ENCODE measurements at places on chromosomes 4 and X.

- no peak for DNase-seq
Measured at GRCh38 chrX:152915541-152916241, 17.8 kb downstream of the ZNF185 start.

DNA sequence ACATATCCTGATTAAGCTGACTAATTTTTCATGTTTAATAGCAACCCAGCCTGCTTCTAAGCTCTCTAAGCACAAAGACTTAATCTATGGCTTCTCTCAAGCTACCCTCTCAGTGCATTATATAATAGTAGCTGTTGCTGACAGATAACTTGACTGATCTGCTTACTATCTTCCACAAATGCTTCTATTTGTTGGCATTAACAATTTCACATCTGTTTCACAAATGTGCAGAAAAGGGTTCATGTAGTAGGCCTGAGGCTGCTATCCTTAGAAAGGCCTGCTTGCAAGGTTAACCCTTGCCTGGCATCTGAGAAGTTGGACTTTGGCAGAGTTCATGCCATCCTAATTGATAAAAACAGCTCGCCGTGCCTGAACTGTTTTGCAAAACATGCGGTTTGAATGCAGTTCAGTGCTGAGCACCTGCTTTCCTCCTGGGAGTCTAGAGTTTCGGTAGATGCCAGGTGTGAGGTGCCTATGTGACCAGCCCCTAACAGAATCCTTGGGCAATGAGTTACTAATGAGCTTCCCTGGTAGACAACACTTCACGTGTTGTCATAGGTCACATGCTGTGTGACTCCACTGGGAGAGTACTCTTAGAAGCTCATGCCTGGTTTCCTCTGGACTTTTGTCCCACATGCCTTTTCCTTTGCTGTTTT is 68.4 kb downstream of the NSG1 start:
- no peak for DNase-seq

DNA sequence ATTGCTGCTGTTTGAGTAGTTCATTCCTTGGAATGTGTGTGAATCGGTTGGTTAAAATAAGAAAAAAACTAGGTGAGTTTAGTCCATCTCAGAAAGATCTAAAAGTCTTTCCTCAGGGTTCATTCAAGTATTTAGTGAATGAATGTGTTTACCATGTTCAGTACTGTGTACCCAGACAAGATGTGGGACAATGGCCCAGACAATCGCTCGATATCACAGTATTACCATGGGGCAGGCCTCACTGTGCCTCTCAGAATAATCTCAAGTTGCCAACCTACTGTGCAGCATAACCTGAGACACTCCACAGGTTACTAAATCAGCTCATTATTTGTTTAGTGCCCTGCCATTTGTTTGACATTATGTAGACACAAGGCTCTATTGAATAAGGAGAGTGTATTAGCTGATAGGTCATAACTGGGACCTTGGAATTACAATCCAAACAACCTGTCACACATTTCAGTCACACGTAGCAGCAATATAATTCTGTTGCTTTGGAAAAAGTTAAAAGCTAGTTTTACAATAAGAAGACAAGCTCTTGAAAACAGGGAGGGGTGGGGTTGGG is 24.9 kb upstream of the AMOT start:
- DNase-seq, result no peak

- no peak for DNase-seq
Measured at GRCh38 chr4:47010347-47010911, 17.0 kb upstream of the GABRA4 start.

- DNase-seq, result no peak
Measured at GRCh38 chr4:54661686-54662085, 3.9 kb downstream of the KIT start.

DNA sequence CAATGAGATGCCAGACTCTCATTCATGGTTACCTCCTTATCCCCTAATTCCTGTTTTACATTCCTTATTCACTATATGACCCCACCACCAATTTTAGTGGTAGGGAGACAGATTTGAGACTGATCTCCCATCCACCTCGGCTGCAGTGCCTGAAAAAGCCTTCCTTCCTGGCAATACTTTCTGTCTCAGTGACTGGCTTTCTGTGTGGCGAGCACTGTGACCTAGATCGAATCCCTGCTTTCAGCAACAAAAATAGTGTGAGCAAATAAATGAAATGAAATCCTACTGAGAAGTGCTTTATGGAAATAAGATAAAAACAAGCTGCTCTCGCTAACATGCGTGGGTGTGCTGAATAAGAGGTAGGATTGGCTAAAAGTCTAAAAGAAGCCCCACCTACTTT is 165.3 kb downstream of the GPM6A start:
- DNase-seq, result no peak

GRCh38 chr4:186701273-186701672 is 22.4 kb downstream of the FAT1 start:
- no peak for DNase-seq

- DNase-seq, result no peak
Measured at GRCh38 chrX:9310616-9311015, 154.2 kb upstream of the TBL1X start.

GRCh38 chrX:23756165-23756564 is 13.1 kb upstream of the ACOT9 start:
- DNase-seq, result no peak

DNA sequence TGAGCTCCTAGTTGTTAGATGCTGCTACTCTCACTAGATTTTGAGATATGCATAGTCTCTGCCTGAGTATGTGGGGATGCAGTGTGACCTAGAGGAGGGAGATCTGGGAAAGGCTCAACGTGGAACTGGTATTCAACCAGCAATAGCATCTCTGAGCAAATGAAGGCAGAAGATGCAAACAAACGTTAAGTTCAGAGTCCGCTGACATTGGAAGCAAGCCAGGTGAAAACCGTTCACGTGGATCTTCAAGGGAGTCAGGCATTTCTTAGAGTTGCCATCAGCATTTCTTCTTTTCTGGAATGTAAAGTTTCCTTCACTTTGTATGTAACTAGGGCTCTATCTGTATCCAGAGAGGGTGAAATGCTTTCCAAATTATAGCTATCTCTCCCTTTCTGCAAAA is 59.9 kb downstream of the C4orf51 start:
- no peak for DNase-seq

- no peak for DNase-seq
Measured at GRCh38 chr4:128241425-128241913, 46.1 kb downstream of the PGRMC2 start.

GRCh38 chr4:152690706-152691651 is 11.2 kb upstream of the TMEM154 start:
- no peak for DNase-seq

- DNase-seq, result no peak
Measured at GRCh38 chrX:48475296-48475695, 703 bp upstream of the FTSJ1 start.

GRCh38 chr4:62135565-62136156 is 935.5 kb downstream of the ADGRL3 start:
- no peak for DNase-seq

GRCh38 chrX:431056-431455 is 44.3 kb upstream of the PPP2R3B start:
- DNase-seq, result no peak

DNA sequence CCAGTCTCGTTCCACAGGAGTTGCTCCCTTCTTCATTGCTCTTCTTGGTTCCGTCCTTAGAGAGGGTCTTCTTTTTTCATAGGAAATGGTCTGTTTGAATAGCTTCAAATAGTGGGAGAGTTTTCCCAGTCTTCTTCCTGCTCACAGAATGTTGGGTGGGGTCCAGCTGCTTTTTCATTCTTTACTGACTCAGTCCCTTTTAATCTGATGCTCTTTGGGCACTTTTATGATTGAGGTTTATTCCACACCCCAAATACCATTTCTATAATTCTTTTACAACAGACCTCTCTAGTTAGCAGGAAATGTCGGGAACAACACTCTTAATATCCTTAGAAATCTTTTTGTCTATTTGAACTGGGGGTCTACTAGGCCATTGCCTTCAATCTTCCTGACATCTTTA is 239.5 kb downstream of the PRDM5 start:
- no peak for DNase-seq

- no peak for DNase-seq
Measured at GRCh38 chr4:154911097-154911496, 130.0 kb downstream of the RBM46 start.

DNA sequence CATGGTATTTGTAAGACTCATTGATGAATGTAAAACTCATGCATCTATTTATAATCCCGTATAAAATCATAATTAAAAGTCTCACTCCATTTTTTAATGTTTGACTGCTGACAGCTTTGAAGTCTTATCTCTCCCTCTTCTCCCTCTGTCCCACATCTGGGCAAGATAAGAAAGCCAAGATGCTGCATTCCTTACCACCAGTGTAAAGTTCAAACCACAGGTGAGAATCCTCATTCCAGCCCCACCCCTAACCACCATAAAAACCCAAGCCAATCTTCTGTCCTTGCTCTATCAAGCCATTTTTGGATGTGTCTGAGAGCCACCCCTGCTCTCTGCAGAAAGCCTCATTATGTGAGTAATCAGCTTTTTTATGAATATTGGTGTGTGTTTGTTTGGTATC is 59.3 kb upstream of the MAGED1 start:
- DNase-seq, result no peak

DNA sequence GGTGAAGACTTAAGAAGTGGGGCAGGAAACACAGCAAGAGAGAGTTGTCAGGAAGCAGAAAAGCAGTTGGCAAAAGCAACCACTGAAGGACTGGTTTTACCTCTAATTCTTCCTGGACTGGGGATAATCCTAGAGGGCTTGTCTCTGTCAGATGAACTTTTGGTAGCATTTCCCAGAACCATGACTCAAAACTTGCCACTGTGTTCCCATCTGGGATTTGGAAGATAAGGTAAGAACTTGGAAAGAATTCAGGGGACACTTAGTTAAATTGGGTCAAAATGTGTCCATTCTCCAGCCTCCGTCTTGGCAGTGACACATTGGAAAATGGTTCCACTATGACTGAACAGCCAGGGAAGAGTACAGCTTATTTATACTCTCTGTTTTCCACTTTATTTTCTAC is 55.7 kb downstream of the CD38 start:
- no peak for DNase-seq

GRCh38 chrX:109619771-109620170 is 5.2 kb downstream of the KCNE5 start:
- no peak for DNase-seq

GRCh38 chrX:115616943-115617563 is 56.1 kb downstream of the PLS3 start:
- DNase-seq, result no peak

GRCh38 chrX:43964936-43965335 is 8.3 kb downstream of the NDP start:
- no peak for DNase-seq

GRCh38 chrX:123906557-123907316 is 46.9 kb downstream of the XIAP start:
- DNase-seq, result no peak

DNA sequence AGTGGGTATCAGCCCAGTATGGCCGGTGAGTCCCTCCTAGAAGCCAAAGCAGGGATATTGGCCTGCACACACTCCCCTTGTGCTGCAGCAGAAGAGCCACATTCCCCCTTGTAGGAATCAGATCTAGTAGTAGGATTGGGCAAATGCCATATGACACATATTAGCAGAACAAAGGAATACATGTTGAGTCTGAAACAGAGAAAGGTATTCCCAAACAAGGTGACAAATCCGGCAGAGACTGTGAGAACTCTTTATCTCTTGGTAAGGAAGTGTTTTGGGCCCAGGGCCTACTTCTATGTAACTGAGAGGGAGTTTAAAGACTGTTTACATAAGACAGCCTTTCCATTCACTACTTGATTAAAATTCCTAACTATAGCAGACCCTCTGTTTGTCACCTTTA is 1382.0 kb downstream of the FAM133A start:
- DNase-seq, result no peak

- DNase-seq, result no peak
Measured at GRCh38 chrX:17375637-17376430, 834 bp downstream of the NHS start.

- no peak for DNase-seq
Measured at GRCh38 chr4:52841682-52842456, 20.2 kb upstream of the RASL11B start.
